ENCODE measurements at places on chromosomes 3 and 15.
A peak's percentile ranks its signal among the peaks of the same experiment; 100 is the strongest.

GRCh38 chr3:194275291-194275690 is 75.8 kb downstream of the CPN2 start:
- DNase-seq, result peak; percentile 29

DNA sequence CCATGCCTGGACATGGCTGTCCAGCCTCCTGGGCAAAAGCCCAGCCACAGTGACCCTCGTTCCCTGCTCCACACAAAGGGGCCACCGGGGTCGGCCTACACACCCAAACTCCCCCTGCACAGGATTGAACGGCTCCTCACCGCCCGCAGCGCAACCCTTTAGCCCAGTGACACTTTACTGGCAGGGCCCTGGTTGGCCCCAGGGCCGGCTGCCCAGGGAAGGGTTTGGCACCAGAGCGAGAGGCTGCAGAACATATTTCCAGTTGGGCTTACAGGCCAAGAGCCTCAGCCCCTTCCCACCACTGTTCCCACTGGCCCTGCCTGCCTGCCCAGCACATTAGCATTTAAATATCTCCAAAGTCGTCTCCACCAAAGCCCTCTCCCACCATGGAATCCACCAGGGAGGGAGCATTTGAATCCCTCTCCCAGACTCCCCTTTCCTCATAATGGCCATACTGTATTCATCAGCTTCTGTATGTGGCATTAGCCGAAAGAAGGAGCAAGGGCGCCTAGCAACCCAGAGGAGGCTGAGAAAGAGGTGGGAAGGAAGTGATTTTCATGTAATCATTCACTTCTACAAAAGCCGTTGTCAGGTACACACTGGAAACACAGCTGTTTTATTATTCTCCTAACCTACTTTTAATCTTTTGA is 85.4 kb downstream of the SLC6A11 start:
- DNase-seq, result no peak

- no peak for DNase-seq
Measured at GRCh38 chr3:53545310-53545995, 51.0 kb downstream of the CACNA1D start.

DNA sequence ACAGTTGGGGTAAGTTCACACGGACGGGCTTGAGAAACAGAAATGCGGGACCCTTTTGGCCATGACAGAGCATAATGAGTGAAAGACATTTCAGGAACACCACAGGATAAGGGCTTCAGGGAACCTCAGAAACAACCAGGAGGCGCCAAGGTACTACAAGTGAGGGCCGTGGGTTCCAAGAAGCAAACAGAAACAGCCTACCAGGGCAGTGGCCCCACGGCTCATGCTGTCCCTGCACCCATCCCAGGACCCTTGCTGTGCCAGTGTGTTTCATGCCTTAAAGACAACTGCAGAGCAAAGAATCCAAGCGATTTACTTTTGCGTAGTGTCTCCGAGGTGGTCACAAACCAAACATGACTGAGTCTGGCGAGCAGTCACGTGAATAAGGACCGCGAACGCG is 54.0 kb downstream of the RUBCN start:
- peak; percentile 7 for DNase-seq

DNA sequence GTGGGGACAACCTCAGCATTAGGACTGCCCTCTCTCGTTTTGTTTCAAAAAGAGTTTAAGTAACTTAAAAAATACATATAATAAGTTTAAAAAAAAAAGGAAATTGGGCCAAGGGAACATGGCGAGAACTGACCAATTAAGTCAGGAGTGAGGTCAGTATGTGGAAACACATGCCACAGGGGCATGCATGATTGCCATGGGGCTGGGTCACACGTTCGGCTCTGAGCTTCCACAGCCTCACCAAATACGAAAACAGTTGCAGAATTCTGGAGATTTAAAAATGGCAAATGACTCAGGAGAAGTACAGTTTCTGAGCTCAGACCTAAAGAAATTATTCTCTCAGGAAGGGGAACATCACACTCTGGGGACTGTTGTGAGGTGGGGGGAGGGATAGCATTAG is 24.1 kb downstream of the PDE8A start:
- DNase-seq, result no peak

- no peak for DNase-seq
Measured at GRCh38 chr15:85137489-85138168, 156.0 kb downstream of the PDE8A start.

DNA sequence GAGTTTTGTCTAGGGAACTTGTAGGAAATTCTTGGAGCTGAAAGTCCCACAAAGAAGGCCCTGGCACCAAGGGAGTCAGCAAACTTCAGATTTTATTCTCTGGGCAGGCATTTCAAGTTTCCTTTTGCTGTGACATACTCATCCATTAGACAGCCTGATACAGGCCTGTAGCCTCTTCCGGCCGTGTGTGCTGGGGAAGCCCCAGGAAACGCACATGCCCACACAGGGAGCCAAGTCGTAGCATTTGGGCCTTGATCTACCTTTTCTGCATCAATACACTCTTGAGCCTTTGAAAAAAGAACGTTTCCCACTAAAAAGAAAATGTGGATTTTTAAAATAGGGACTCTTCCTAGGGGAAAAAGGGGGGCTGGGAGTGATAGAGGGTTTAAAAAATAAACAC is 15.0 kb downstream of the TIGIT start:
- no peak for DNase-seq

- peak; percentile 32 for DNase-seq
Measured at GRCh38 chr15:39834256-39834655, 51.6 kb upstream of the FSIP1 start.

- peak; percentile 64 for DNase-seq
Measured at GRCh38 chr3:46193436-46193835, 14.7 kb downstream of the CCR1 start.

DNA sequence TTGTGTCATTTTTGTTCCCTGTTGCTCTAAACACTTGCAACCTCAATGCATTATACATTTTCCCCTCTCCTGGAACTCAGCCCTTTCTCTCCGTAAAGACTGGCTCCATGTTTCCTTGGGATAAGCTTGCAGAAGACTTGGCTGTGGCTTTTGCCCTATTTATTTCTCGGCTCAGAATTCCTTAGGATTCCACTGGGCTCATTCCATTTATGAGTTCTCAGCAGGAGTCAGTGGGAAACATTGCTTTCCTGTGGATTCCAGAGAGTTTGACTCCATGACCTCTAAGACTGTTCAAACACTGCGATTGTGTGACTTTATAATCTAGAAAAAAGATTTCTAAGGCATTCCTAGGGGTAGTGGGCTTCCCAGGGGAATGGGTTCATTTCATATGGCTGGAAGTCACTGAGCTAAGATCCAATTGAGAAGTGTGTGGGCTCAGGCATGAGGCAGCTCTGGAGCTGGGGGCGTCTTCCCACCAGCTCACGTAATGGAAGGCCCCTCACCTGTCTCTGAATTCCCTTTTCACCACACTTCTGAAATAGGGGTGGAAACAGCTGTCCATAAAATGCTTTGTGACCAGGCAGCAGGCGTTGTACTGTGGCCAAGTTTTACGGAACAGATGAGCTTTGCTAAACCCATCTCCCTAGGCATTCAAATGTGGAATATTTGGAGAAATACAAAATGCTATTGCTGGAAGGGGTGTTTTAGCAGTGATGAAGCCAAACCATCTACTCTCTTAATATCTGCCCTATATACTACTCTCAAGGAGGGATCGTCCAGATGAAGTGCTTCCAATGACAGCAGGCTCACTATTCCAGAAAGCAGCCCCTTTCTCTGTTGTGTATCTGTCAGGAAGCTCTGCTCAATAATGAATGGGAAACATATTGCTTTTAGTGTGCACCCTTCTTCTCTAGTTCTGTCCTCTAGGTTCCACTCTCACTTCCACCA is 91.8 kb upstream of the BCL6 start:
- DNase-seq, result peak; percentile 5

All from cardiac fibroblast (primary cell).